ENCODE measurements at places on chromosomes 13 and 19. TPM values are rescaled to one million over a fixed set of nuclear protein-coding genes. Genes with fewer than 3 reads are reported as not detected.

Gene KLK12
- not detected for polyA plus RNA-seq

Gene ZNF208
- 8.3 TPM for polyA plus RNA-seq

Gene ZFR2
- 2.0 TPM for polyA plus RNA-seq

Gene CYP4F8
- not detected for polyA plus RNA-seq

Gene ACP5
- 11.7 TPM for polyA plus RNA-seq

Data from left renal cortex interstitium (tissue), 4 donors.